ENCODE measurements at places on chromosomes 13 and 19. TPM values are rescaled to one million over a fixed set of nuclear protein-coding genes. Genes with fewer than 3 reads are reported as not detected.

Gene RFPL4A
- not detected for total RNA-seq

Gene FXYD5
- total RNA-seq = 16.8 TPM

Gene PIH1D1
- 120 TPM for total RNA-seq

Gene ARHGAP45
- total RNA-seq = 0.79 TPM

Gene ZSWIM9
- 2.5 TPM for total RNA-seq

Gene RNF113B
- not detected for total RNA-seq

Gene NXNL1
- total RNA-seq = not detected

Gene SF3A2
- total RNA-seq = 27.6 TPM

Gene SLC10A2
- total RNA-seq = not detected

Measured in bronchial smooth muscle cell (primary cell).